ENCODE measurements at places on chromosomes 5 and 9.

DNA sequence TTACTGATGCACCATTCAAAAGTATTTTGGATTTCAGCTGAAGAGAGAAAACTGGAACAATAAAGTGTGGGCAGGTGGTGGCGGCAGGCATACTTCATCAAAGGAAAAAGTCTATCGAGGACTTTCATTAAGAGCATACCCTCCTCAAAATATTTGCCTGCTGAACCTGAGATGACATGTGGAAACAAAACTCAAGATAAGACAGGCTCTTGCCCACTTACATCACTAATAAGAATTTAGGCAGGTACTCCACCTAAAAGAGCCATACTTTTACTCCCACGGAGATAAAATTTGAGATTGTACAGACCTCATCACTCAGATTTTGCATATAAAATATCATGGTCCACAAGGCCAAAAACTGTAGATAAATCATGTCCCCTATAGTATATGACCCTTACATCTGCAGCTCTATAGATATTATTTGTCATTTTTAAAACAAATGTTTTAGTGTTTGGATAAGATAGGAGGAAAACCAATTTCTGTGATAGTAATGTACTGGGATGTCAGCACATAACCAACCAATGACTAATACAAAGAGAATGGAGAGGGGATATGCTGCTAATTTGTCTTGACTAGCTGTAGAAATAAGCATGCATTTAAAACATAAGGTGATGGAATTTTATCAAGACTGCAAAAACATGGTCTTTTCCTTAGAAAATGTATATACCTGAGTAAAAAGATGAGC, 730.6 kb upstream of the ZNF608 start:
- DNase-seq, result no peak

GRCh38 chr5:76091351-76091750, 8.2 kb downstream of the SV2C start:
- DNase-seq, result no peak

DNA sequence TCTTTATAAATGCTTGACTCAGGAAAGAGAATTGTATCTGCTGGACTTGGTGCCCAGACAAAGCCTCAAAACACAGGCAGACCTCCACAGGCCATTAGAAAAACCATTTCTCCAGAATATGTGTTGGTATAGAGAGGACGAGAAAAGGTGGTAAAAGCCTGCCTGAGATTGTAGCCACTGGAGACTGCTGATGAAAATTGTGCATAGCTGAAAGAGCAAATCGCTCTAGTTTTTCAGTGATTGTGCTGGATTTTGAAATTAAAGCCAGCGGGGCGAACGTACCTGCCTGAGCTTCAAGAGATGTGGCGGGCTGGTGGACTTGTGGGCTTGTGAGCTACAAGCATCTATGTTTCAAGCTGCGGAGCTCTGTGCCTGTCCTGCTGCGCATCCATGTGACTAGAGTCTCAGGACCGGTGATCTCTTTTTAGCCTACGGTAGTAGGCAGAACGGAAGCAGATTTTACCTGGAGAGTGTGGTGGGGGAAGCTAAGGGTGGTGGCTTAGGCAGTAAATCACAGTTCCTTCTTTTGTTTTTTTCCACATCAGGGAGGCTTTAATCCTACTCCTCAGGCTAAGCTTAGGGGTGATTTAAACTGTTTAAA, 193.6 kb downstream of the SREK1 start:
- no peak for DNase-seq

GRCh38 chr5:103237778-103238177, 20.8 kb upstream of the MACIR start:
- DNase-seq, result no peak

DNA sequence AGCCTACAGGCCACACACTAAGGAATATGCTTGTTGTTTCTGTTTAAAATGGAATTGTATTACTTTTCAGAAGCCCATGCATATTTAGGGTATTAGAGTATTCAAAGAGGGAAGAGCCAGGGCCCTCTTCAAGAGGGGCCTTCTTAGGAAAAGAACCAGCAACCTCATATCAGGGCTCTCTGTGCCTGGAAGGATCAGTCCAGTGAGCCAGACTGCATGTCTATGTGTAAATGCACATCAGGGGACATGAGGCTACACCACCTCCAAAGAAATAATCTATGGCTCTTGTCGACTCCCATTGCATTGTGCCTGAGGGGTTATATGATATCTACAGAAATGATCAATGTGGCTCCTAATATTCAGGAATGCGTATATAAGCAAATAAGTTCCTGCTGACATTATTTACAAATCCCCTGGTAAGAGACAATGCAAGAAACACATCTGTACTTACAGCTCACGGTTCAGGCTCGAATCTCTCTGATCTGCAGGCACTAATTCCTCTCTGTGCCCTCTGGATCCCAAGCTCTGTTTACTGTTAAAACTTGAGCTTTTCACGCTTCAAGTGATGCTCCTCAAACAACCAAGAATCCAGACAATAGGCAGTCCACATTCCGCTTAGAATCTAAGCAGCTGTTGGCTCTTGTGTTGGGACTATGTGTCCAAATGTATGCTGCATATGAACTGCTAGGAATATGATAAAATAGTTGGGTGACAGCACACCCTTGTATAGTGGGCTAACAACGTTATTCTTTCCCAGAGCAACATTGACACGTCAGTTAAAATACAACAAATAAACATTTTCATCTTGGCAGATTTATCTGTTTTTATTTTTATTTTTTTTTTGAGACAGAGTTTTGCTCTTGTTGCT, 150.2 kb upstream of the KLF9 start:
- no peak for DNase-seq

GRCh38 chr5:15585841-15586591, 86.0 kb downstream of the FBXL7 start:
- DNase-seq, result no peak

DNA sequence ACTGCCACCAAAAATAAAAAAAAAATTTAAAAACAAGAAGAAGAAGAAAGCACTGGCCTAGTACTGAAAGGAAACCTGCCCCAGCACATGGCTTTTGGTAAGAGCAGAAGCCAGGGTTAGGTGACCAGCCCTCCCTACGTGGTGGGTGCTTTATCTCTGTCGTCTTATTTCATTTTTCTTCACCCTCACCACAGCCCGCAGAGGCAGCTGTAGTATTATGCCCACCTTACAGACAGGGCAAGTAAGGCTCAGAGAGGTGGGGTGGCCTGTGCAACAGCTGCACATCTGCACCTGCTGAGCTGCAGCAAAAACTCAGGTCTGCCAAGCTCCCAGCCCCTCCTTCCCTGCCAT, 140.8 kb upstream of the LMX1B start:
- DNase-seq, result no peak

DNA sequence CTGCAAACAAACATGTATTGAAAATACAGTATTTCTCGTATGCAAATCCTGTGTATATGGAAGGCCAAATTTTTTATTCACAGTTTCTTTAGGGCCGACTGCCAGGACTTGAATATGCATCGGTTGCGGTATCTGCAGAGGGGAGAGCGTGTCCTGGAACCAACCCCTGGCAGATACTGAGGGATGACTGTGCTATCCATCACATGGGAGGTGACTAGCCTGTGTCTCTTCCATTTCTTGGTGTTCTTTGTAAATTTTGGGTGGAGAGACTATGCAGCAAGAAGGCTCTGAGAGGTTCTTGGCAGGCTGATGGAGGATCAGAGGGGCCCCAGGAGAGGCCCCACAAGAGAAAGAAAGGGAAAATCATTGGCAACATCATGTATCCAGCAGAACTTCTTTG, 384.3 kb downstream of the YTHDC2 start:
- no peak for DNase-seq

DNA sequence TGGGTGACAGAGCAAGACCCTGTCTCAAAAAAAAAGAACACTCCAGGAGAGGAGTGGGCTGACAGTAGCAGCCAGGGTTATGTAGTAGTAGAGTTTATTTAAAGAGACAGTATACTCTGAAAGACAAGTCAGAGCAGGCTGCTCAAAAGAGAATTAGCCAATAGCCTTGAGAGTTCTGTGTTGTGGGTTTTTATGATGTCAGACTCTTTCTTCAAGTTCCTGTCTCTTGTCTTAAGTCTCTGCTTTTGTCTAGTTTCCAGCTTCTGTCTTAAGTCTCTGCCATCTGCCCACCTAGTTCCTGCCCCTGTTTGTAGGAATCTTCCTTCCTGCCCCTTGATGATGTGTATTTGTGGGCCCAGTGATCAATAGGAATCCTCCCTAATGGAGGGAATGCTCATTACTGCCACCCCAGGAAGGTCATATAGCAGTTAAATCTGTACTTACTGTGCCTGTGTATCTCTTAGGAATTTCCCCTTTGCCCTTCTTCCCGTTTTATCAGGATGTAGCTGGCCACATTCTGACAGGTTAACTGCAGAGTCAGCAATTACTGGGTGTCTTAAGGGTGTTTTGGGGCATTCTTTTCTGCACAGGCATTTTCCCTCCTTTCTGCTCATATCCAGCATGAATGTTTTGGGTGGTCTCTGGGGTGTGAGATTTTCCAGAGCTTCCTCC, 580.5 kb upstream of the SGCD start:
- no peak for DNase-seq

- no peak for DNase-seq
These were observed 201.6 kb downstream of the SEMA6A start for GRCh38 chr5:116372931-116373597.

- no peak for DNase-seq
These were observed 405.6 kb downstream of the GABRG2 start for GRCh38 chr5:162473041-162473714.

Data from type B pancreatic cell (in vitro differentiated cells).